ENCODE measurements at places on chromosomes 1 and 21.
A peak's percentile ranks its signal among the peaks of the same experiment; 100 is the strongest.

DNA sequence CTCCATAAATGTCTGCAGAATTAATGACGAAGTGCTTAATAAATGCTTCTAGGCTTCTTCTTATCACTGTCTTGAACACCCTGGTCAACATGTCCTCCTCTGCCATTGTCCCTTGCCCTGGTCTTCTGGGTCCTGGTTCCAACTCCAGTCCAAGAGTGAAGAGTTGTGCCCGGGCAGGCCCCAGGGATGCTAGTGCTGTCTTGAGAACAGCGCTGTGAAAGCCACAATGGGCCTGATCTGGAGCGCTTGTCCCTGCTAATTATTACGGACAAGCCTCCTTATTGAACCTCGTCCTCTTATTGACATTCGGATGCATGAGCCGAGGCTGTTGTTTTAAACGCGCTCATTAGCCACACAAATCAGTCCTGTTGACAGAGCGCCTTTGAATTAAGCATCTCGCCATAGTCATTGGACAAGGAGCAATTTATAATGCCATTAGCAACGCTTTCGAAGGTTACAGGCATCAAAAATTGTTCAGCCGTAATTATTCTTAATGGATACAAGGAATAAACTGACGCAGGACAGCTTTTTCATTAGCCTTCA is 211.6 kb upstream of the POU3F1 start:
- DNase-seq = no peak

GRCh38 chr1:222283147-222283768 is 264.6 kb downstream of the HHIPL2 start:
- DNase-seq = peak; percentile 42

- DNase-seq = no peak
Observed at GRCh38 chr1:24632832-24633175, 10.3 kb upstream of the SRRM1 start.

DNA sequence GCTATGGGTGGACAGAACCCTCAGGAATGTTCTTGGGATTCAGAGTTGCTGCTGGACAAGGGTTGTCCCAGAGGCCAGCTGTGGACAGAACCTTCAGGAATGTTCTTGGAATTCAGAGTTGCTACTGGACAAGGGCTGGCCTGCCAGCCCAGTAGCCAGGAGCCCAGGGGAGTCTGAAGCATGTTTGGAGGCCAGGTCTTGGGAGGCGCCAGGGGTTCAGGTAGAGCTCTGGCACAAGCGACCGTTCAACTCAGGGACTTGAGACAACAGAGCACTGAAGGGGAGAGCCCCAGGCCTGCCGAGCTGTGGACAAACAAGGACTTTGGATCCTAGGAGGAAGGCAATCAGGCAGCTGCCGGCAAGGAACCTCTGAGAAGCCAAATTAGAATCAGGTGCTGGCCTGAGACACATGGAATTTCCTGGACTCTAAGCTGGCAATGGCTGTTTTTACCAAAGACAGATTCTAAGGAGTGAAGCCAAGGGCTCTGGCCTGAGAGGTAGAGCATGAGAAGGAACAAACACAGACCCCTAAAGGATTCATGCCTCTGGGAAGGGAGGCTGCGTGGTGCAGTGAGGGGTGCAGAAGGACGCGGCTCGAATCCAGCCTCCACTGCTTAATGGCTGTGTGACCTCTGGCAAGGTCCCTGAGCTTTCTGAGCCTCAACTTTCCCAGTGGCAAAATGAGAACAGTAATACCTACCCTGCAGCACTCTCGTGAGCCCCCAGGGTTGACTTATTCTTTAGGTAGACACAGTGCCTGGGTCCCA is 13.4 kb downstream of the PLA2G5 start:
- no peak for DNase-seq

- peak; percentile 56 for DNase-seq
Observed at GRCh38 chr1:110337704-110338308, 1.4 kb upstream of the RBM15 start.

- DNase-seq = peak; percentile 63
Observed at GRCh38 chr1:158998781-158999161, 10.9 kb upstream of the IFI16 start.

DNA sequence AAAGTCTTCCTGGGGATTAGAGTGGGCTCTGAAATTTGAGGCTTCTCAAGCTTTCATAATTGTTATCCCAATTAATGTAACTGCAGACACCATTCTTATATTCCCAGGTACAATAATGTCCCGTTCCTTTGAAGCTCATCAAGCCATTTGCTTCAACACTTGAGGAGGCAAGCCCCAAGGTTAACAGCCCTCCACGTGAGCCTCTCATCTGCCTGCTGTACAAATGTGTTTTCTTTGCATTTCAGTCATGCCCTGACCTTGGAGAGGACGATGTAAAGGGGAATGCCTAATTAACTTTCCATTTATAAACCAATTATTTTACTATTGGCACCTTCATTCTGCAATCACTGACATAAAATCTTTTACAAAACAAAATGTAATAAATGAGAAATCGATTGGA is 106.3 kb downstream of the SETD4 start:
- DNase-seq = no peak

GRCh38 chr1:59417406-59417805 is 120.5 kb downstream of the FGGY start:
- DNase-seq = no peak

GRCh38 chr1:155285063-155285462 is 7.8 kb downstream of the HCN3 start:
- no peak for DNase-seq

All from femur (tissue), 1 donor.